ENCODE measurements at places on chromosomes 7 and 10.

GRCh38 chr7:6232116-6232515 lies 40.3 kb downstream of the CYTH3 start:
- DNase-seq: no peak

- no peak for DNase-seq
Measured at GRCh38 chr10:61047081-61047480, 103.1 kb upstream of the RHOBTB1 start.

DNA sequence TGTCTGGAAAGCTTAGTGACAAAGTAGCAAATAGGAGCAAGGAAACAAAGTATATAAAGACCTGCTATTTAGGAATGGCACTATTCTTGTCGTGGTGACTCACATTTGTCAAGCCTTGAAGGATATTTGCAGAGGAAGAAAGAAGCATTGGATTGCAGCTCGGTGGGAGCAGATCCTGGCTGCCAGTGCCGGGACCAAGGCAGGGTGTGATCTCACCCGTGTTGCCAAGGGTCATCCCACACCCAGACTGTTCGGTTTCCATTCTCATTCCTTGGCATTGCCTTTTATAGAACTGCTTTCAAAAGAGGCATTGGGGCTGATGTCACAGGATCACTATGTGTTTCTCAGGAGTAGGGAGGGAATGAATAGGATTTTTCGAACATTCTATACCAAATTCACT lies 176.2 kb downstream of the GALNT17 start:
- peak; percentile 35 for DNase-seq

- DNase-seq: no peak
Measured at GRCh38 chr10:103793429-103793828, 61.9 kb downstream of the SH3PXD2A start.

GRCh38 chr10:122326385-122326784 lies 48.1 kb upstream of the PLEKHA1 start:
- DNase-seq: no peak
